ENCODE measurements at places on chromosomes 3 and 15. TPM values are rescaled to one million over a fixed set of nuclear protein-coding genes. Genes with fewer than 3 reads are reported as not detected.

The ALDH1A3 gene
- 54.7 TPM for total RNA-seq

The C3orf33 gene
- total RNA-seq, result 3.8 TPM

The CLPX gene
- total RNA-seq, result 45.1 TPM

The THPO gene
- total RNA-seq, result 0.66 TPM

The CSPG4 gene
- total RNA-seq, result 122 TPM

The CLDN1 gene
- total RNA-seq, result 0.55 TPM

The C2CD4A gene
- total RNA-seq, result 0.12 TPM

The CYP8B1 gene
- total RNA-seq, result not detected

The ZNF501 gene
- 7.1 TPM for total RNA-seq

The RASL12 gene
- total RNA-seq, result 4.1 TPM

The IL20RB gene
- 1.8 TPM for total RNA-seq

The CCDC80 gene
- 363 TPM for total RNA-seq

The RARB gene
- total RNA-seq, result 44.8 TPM

The LMAN1L gene
- not detected for total RNA-seq

The RETNLB gene
- not detected for total RNA-seq

The CCR9 gene
- total RNA-seq, result not detected

The GOLGA6B gene
- not detected for total RNA-seq

The RPL39L gene
- 65.0 TPM for total RNA-seq

The SNAPC5 gene
- 16.0 TPM for total RNA-seq

The FLNB gene
- total RNA-seq, result 224 TPM

The SPTSSB gene
- total RNA-seq, result 20.3 TPM

The PAK6 gene
- under 0.01 TPM for total RNA-seq

The ZNF80 gene
- not detected for total RNA-seq

The STT3B gene
- total RNA-seq, result 393 TPM

The POPDC2 gene
- 6.3 TPM for total RNA-seq

The GNAT1 gene
- not detected for total RNA-seq

The ANKRD34C gene
- total RNA-seq, result not detected

The KIF23 gene
- 28.4 TPM for total RNA-seq

The ALG1L2 gene
- total RNA-seq, result 0.22 TPM

The TXNRD3 gene
- total RNA-seq, result 8.6 TPM

The SRGAP3 gene
- total RNA-seq, result 3.1 TPM

The PARP15 gene
- under 0.01 TPM for total RNA-seq

The AEN gene
- total RNA-seq, result 85.1 TPM

The WDR48 gene
- 42.5 TPM for total RNA-seq

The ARPP19 gene
- 79.1 TPM for total RNA-seq

The TMCO5A gene
- total RNA-seq, result not detected

The GCSAM gene
- total RNA-seq, result not detected

The RBP2 gene
- not detected for total RNA-seq

The LIPC gene
- total RNA-seq, result 0.37 TPM

The TICRR gene
- total RNA-seq, result 3.2 TPM

The UROC1 gene
- total RNA-seq, result not detected

The DMXL2 gene
- 36.0 TPM for total RNA-seq

The ROBO2 gene
- 0.37 TPM for total RNA-seq

The SCAANT1 gene
- not detected for total RNA-seq

The DNAH12 gene
- under 0.01 TPM for total RNA-seq

The P2RY14 gene
- not detected for total RNA-seq

The CIDEC gene
- not detected for total RNA-seq

The NMNAT3 gene
- 2.4 TPM for total RNA-seq

The GRAMD2A gene
- total RNA-seq, result 0.33 TPM

The ITPKA gene
- 18.1 TPM for total RNA-seq

The IMPG2 gene
- total RNA-seq, result 0.44 TPM

The RHOV gene
- not detected for total RNA-seq

The CD200R1 gene
- not detected for total RNA-seq

The GOLGA8T gene
- not detected for total RNA-seq

The PLSCR4 gene
- 18.1 TPM for total RNA-seq

The C3orf18 gene
- 20.2 TPM for total RNA-seq

The CHRFAM7A gene
- 1.4 TPM for total RNA-seq

The ANKUB1 gene
- total RNA-seq, result not detected

The CCDC174 gene
- total RNA-seq, result 14.1 TPM

All from uterine smooth muscle cell (primary cell).